ENCODE measurements at places on chromosomes 12 and 14.

GRCh38 chr12:1947081-1947480, 28.6 kb upstream of the CACNA2D4 start:
- peak; percentile 20 for DNase-seq

- DNase-seq = no peak
These were observed 198.2 kb downstream of the AACS start for GRCh38 chr12:125263385-125263784.

DNA sequence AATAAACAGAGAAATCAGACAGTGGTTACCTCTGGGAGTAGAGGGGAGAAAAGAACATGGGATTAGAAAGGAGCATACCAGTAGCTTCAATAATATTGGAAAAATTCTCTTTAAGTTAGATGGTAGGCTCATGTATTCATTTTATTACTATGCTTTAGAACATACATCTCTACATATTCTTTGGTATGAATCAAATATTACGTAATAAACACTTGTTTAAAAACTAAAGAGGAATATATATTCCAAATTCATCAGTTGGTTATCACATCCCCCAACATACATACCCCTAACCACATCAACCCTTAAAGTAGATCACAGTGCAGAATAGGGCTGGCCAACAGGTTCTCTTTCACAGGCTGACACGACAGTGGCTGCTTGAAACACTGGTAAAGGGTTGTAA, 5.6 kb downstream of the RPAP3 start:
- no peak for DNase-seq

GRCh38 chr14:99803106-99803775, 10.0 kb downstream of the EML1 start:
- DNase-seq = no peak

- no peak for DNase-seq
These were observed 8.3 kb downstream of the MAP4K5 start for GRCh38 chr14:50524060-50524459.

- no peak for DNase-seq
These were observed 8.0 kb downstream of the GNG2 start for GRCh38 chr14:51868405-51868804.

DNA sequence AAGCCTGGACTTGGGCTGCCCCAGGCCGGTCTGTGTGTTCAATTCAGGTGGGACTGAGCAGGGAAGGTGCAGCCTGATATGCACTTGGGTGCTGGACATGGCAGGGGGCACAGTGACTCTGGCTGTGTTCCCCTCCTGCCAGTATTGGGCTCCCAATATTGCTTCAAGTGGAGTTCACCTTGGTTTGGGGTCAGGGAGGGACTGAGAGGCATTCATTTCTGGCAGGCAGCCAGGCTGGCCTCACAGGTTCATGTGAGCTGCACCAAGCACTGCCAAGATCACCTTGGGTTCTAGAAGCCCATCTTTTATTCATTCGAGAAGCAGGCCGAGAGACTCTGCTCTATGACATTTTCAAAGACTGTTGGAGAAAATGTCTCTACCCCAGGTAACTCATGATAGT, 245.0 kb downstream of the CHST11 start:
- no peak for DNase-seq

DNA sequence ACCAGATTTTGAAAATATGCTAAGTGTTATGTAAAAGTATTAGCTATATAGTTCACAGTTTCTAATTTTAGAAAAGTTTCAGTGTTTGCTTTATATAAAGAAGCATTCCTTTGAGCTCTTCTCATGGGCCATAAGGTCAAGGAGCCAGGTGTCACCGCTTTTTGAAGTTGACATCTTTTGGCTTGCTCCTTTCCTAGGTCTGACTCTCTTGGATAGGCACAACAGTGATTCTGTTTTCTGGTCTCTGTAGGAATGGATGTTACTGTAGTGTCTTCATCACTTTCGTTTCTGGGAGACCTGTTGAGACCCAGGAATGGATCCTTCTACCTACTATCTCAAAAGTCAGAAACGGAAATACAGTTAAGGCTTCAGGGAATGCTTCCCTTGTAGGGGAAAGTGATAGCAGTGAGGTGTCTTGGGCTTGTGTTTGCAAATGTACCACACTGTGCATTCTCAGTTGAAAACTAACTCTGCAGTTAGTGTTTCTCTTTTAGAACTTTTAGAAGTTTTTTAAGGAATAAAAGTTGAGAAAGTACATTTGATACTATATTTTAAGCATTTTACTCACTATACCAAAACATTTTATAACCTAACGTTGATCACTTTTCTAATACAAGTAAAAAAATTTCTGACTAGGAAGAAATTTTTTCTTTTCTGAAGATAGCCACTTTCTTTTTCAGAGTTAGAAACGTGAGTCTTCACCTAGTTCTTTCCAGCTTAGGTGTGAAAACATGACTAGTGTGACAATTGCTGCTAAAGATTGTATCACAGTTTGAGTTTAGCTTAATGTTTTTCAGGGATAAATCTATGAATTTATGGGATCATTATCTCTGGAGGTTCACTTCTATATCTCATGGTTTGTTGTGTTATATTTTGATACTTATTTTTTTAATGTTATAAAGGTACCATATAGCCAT, 20.8 kb downstream of the VRK1 start:
- DNase-seq = no peak

GRCh38 chr12:101759396-101760047, 20.3 kb upstream of the SYCP3 start:
- no peak for DNase-seq

DNA sequence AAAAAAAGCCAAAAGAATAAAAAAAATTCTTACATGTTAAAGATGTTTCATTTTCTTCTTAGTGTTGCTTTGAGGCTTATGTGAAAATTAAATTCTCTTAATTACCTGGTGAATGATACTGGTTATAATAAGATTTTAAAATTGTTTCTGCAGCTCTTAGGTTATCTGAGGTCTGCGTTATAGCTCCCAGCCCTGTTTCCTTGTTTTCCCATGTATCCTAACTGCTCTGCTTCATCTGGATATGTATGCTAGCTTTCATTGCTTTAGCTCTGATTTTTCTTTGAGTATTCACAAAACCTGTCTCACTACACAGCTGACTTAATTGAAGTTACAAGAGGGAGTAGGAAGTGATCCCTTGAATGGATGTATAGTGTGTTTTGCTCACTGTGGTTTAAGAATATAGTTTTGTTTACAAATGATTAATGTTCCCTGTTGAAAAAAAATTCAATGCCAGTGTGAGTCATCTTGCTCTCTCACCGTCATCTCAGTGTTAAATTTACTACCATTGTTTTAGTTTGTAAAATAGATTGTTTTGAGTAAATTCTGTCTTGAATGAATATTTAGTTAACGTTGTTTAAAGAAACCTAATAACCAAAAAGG, 26.8 kb downstream of the CPSF6 start:
- peak; percentile 34 for DNase-seq

DNA sequence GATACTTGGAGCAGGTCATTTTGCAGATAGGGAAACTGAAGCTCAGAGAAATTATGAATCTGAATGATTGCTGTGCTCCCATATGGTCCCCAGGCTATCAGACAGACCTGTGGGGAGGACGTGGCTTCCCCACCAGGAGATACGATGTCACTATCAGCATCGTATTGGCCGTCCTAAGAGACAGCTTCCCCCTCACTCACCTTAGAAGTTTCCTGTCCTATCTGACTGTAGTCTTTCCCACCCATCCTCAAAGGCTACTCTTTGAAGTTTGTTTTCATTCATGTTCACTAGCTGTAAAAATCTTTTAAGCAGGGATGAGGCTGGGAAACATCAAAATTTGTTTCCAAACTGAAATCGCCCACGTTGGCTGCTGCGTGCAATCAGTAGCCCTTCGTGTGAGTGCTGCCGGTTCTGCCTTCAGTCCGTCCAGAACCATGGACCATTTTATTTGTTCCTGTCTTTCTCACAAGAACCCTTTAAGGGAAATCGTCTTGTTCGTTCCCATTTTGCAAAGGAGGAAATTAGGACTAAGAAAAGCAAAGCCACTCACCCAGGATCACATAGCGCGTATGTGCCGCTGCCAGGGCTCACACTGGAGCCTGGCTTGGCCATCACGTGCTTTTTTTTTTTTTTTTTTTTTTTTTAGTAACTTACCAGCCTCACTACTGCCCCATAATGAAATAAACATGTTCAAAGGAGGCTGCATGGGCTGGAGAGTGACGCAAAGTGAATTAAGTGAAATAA, 1.0 kb upstream of the KDM2B start:
- no peak for DNase-seq

DNA sequence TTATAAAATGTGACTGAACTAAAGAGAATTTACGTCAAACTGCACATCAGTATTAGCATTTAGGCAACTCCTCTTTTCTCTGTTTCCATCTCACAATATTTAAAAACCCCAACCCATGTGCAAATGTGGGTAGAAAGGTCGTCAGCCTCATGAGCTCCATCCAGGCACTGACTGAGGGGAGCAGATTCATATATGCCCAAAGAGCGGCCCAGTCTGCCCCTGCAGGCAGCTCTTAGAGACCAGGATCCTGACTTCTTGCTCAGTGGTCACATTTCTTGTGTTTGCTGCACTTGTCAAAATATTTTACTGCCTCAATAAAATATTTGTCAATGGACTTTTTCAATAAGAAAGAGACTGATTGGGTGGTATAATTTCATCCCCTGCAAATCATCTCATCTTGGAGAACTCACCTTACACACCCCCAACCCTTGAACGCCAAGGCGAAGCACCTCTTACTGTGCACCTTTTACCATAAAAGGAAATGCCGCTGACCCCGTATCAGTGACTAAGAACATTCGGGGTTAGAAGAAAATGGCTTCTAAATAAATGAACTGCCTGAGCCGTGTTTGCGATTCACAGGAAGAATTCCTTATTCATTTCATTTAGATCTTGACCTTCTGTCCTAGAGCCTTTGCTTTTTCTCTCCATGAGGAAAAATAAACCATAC, 418.8 kb downstream of the BCL11B start:
- DNase-seq = no peak

- no peak for DNase-seq
These were observed 83.7 kb downstream of the NINJ2 start for GRCh38 chr12:579420-580110.

- DNase-seq = no peak
These were observed 312.4 kb downstream of the RPAP3 start for GRCh38 chr12:47393403-47393790.

Measured in AG04450 (cell line).